Esophagus mucosa (tissue), 1 donor: ENCODE measurements at places on chromosomes 4 and X.
A peak's percentile ranks its signal among the peaks of the same experiment; 100 is the strongest.

- no peak for ATAC-seq
Measured at GRCh38 chrX:110258552-110258951, 59.3 kb downstream of the AMMECR1 start.

GRCh38 chr4:875818-876423 is 50.0 kb upstream of the CPLX1 start:
- no peak for ATAC-seq

DNA sequence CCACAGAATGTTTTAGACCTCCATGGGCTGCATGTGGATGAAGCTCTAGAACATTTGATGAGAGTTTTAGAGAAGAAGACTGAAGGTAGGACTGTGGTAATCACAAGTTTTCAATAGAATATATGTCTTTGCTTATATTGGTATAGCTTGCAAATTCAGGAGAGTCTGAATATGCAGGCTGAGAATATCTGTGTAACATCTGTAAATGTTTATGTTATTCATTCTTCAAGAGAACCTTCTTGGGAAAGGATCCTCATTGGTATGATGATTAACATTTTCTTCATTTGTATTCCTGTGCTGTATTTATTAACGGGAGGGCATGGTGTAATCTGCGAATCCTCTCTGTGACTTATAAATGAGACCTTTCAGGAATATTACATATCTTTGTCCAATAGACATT is 52.1 kb upstream of the RHOH start:
- no peak for ATAC-seq

GRCh38 chr4:21949073-21949457 is 493 bp upstream of the KCNIP4 start:
- no peak for ATAC-seq

- ATAC-seq: no peak
Measured at GRCh38 chrX:106246511-106246910, 78.4 kb downstream of the PWWP3B start.

DNA sequence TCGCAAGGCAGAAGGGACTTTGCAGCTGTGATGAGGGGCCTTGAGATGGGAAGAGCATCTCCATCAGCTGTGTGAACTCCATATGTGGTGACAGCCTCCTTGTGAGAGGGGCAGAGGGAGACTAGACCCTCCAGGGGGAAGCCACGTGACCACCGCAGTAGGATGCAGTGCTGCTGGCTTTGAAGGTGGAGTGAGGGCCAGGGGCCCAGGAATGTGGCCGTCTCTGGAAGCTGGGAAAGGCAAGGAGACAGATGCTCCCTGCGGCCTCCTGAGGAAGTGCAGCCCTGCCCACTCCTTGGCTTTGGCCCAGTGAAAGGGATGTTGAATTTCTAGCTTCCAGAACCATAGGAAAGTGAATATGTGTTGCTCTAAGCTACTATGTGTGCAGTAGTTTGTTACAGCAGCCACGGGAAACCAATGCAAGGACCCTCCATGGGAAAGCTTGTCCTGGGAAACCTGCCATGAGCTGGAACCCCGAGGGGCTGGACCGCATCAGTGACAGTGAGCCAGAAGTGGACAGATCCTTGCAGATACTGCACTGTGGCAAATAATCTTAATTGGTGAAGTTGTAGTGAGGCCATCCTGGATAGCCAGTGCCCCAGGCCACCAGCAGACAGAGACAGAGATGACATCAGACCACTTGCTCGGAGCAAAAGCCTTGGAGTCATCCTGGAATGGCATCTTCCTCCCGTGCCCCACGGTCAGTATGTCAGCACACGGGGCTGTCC is 35.4 kb upstream of the SORCS2 start:
- no peak for ATAC-seq

- ATAC-seq: no peak
Measured at GRCh38 chrX:2395261-2395992, 105.3 kb downstream of the DHRSX start.

GRCh38 chr4:186554914-186555827 is at the start of gene MTNR1A:
Gene MTNR1A (minus strand): TSS chr4:186555567. CDS start chr4:186555365, 202 bp downstream.
- no peak for ATAC-seq

DNA sequence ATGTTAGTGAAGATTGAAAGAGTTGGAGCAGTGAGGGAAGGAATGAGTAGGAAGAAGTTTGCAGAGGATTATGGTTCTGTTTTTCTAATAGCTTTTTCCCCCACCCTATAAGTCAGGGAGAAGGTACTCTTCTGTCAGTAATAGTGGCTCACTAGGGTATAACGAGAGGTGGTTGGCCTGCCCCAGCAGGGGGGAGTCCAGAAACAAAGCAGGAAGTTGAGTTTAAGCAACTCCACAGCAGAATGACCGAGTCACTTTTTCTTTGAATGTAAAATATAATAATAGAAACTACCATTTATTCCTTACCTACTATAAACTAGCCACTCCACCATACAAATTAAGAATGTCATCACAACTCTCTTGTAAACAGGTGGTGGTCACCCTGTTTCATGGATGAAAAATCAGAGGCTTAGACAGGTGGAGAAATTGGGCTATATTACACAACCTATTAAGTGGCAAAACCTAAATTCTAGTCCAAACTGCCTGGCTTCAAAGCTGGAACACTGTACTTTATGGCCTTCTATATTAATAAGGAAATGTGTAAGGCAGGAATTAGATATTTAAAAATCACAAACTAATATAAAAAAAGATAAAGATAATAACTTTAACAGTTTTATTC is 21.9 kb downstream of the AP1AR start:
- no peak for ATAC-seq

- ATAC-seq: no peak
Measured at GRCh38 chr4:142100941-142101340, 464.6 kb downstream of the IL15 start.

- peak; percentile 45 for ATAC-seq
Measured at GRCh38 chrX:129779747-129780146, at the start of gene SASH3. Gene SASH3 (plus strand): TSS chrX:129779949. CDS start chrX:129780098, 149 bp downstream.

DNA sequence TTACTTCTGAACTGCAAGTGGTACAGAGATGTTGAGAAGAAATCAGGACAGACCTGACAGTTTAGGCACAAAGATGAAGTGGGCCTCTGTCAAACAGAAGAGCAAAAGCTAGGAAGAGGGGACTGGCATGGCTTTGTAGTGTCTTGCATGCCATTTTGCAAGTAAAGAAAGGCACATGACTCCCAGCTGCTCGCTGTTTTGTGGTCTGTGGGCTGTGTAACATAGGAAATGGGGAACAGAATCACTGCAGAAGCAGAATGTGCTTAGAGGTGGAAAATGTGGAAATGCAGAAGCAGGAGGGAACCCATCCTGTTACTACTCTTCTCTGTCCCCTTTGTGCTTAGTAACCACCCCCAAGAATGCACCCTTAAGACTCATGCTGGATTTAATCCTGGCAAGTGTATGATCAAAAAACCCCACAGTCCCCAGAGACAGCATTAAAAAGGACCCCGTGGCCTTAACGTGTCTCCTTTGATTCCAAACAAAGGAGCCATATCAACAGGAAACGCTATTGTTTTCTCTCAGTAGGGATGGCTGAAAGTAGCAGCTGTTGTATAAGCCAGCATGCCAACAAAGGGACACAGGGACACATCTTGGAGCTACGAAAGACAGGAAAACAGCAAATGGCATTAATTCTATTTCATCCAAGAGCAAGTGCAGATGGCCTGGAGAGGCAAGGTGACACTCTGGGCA is 177.6 kb upstream of the GLRA2 start:
- ATAC-seq: no peak

DNA sequence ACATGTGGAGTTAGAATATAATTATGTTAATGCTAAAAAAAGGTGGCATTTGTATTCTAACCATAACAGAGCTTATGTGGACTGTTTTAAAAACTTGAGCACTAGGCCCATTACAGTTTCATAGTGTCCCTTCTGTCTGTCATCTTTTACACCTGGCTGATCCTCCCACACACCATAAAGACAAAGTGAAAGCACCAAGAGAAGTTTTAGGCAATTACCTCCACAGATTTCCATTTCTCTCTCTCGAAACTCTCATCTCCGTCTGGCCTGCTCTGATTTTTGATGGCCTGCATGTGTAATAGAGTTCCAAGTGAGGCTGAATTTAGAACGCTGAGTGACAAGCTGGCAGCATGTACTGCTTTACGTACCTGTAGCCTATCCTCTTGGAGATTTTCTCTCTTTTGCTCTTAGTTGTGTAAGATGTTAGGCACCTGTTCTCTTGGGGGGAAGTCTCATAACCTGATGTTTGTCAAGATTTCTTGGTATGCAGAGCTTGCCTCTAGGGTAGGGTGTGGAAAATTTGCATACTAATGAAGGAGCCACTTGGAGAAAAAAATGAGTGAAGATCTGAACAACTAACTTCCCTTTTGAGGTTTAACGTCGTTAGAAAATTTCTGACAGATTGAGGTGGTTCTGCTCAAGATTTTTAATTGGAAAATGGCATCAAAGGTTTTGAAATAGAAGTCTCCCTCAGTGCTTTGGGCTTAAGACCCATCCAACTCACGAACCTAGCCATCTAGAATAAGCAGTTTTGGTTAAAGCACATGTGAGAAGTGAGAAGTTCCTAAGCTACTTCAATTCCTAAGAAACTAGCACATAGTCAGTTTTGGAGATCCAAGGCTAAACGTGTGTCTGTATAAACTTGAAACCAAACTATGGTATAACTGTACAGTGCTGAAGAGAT is 57.6 kb upstream of the RAP1GDS1 start:
- ATAC-seq: peak; percentile 52

- no peak for ATAC-seq
Measured at GRCh38 chrX:20189171-20189570, 47.5 kb upstream of the EIF1AX start.

GRCh38 chrX:65745427-65745826 is 78.0 kb downstream of the MSN start:
- ATAC-seq: no peak

DNA sequence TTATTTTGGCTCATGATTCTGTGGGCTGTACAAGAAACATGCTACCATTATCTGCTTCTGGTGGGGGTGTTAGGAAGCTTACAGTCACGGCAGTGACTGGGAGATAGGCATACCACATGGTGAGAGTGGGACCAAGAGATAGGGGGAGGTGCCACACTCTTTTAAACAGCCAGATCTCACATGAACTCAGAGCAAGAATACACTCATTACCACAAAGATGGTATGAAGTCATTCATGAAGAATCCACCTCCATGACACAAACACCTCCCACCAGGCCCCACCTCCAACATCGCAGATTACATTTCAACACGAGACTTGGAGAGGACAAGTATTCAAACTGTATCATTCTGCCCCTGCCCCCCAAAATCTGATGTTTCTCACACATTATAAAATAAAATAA is 2396.7 kb downstream of the PCDH7 start:
- no peak for ATAC-seq

GRCh38 chr4:150068300-150068960 is 9.8 kb upstream of the DCLK2 start:
- ATAC-seq: no peak

DNA sequence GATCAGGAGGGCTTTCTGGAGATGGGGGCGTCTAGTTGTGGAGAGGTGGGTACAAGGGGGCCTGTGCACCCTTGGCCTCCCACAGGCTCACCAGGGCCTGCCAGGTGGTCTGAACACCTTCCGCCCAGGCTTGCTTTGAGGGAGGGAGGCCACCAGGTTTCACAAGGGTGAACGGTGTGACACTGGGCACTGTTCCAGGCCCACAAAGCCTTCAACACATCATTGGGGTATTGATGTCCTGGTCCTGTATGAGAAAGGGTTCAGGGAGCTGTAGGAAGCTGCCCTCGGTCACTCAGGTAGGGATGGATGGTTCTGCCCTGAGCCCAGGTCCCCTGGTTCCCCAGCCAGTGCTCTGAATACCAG is 6.0 kb downstream of the HTRA3 start:
- ATAC-seq: no peak

- ATAC-seq: no peak
Measured at GRCh38 chrX:43663173-43663572, 7.1 kb downstream of the MAOA start.

DNA sequence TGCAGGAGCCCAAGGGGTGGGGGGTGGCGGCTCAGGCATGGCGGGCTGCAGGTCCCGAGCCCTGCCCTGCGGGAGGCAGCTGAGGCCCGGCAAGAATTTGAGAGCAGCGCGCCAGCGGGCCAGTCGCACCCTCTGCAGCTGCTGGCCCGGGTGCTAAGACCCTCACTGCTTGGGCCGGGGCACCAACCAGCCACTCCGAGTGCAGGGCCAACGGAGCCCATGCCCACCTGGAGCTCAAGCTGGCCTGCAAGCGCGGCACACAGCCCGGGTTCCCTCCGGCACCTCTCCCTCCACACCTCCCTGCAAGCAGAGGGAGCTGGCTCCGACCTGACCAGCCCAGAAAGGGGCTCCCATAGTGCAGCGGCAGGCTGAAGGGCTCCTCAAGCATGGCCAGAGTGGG is 758.2 kb upstream of the INTU start:
- ATAC-seq: peak; percentile 17

GRCh38 chr4:104915864-104916263 is 230.8 kb upstream of the TET2 start:
- no peak for ATAC-seq

- peak; percentile 27 for ATAC-seq
Measured at GRCh38 chr4:74549936-74550335, 105.0 kb downstream of the AREG start.

DNA sequence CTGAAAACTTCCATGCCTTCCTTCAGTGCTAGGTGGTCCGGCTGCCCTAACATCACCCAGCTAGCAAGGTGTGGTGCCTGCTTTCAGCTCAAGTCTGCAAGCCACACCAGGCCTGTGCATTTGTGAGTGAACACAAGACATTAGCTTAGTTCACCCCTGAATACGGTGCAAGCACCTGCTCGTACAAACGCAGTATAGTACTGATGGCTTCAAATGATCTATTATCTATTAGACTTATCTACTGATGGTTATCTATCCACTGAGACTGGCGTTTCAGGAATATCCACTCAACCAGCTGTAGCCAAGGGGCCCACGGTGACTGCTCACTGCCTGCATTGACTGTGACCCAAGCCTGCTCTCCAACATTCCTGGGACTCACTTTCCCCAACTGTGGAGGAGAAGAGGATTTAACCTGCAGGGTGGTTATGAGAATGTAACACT is 155.9 kb downstream of the SHOX start:
- no peak for ATAC-seq

DNA sequence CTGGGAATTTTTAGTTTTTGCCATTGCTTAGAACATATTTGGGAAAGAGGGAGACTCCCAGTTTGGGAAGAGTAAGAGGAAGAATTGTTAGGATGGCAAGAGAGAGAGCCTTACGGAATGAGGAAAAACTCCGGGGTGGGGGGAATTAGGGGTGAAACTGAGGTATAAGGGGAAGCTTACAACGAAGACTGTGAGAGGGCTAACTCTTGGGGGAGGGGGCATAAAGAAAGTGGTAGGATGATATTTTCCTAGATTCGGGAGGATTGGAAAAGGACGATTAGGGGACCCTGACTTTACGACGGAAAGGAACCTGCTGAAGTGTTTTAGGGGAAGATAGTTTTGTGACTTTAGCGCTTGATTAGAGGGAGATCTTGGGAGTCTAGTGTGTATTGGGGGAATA is 86.2 kb upstream of the HPRT1 start:
- ATAC-seq: no peak

- no peak for ATAC-seq
Measured at GRCh38 chr4:96912716-96913115, 1072.8 kb downstream of the PDHA2 start.

- ATAC-seq: peak; percentile 44
Measured at GRCh38 chr4:119536572-119537528, 91.8 kb downstream of the PDE5A start.
